Heart left ventricle (tissue), 16 donors: ENCODE measurements at places on chromosomes 2 and 18. TPM values are rescaled to one million over a fixed set of nuclear protein-coding genes. Genes with fewer than 3 reads are reported as not detected.

The C2orf80 gene
- not detected for polyA plus RNA-seq

The REEP1 gene
- polyA plus RNA-seq = 36.1 TPM

The FER1L5 gene
- 0.11 TPM for polyA plus RNA-seq

The SLC8A1 gene
- 65.3 TPM for polyA plus RNA-seq

The CYP27A1 gene
- polyA plus RNA-seq = 5.4 TPM

The NAT8 gene
- not detected for polyA plus RNA-seq

The MOGAT1 gene
- polyA plus RNA-seq = not detected

The FEV gene
- polyA plus RNA-seq = not detected

The GALNT5 gene
- 0.04 TPM for polyA plus RNA-seq

The RGPD3 gene
- polyA plus RNA-seq = 0.14 TPM

The GKN2 gene
- not detected for polyA plus RNA-seq

- no peak for DNase-seq
Measured at GRCh38 chr2:85326406-85327159, 1.2 kb downstream of the TGOLN2 start.

DNA sequence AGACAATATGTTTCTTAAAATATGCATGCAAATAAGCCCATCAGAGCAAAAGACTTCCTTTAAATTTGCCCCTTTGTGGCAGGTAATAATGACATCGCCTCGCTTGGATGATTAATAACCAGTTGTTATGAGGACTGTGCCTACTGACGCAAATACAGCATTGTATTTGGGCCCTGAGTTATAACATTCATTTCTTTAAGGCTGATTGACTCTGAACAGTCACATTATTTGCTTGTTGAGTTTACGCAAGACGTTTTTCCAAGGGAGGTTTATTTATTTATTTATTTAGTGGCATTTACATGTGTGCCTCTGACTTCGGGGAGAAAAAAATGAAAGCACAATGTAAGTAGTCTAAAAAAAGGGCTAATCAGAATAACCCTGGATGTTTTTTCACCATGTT, 88.3 kb downstream of the SLC8A1 start:
- DNase-seq = no peak

DNA sequence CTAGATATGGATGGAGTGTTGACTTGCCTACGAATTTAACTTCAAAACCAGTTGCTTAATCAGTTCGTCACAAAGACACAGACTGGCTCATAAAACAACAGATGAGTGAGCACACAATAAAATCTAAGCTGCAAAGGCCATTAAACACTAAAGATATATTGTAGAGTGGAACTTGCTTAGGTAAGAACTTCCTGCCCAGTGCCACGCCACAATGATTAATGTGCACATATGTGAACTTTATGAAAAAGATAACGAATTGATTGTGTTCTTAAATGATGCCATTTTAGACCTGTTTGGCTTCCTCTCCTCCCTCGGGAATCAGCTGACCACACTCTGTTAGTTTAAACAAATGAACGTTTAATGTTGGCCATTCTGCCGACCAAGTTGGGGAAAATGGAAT, 2031.3 kb upstream of the CELF4 start:
- no peak for DNase-seq

- DNase-seq = no peak
Measured at GRCh38 chr2:39839261-39839848, 60.3 kb upstream of the THUMPD2 start.

DNA sequence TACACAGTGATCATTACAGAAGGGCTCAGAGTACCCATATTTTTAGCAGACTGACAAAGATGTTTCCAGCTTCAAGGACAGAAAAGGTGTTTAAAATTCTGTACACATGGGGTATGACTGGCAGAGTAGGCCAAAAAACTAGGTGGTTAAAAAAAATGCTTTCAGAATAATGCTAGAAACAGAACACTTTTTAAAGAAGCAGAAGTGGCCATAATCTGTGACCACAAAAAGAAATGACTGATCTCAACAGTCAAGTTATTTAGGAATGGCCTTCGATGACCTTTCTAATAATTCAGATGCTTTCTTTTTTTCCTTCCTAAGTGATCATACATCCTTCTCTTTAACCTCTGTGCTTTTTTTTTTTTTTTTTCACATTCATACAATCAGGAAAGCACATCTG, 4.1 kb upstream of the AQP4 start:
- no peak for DNase-seq

- no peak for DNase-seq
Measured at GRCh38 chr2:60347781-60348180, 205.7 kb downstream of the BCL11A start.

- no peak for DNase-seq
Measured at GRCh38 chr2:110748489-110748867, 16.1 kb downstream of the ACOXL start.

DNA sequence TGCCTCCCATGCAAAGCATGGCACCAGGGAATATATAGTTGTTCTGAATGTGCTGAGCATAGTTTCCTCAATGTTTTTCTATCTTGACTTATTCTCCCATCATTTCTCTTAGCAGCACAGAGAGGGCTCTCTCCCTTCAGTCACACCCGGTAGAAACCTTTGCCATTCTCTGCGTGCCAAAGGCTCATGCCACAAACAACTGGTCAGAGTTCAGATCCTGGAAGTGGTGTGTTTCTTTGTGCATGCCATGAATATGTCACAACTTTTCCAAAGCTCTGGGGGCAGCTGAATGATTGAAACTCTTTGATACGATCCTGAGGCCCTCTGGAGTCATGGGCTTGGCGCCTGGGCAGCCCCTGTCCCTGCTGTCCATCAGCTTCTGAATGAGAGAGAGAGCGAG, 28.0 kb upstream of the EDAR start:
- no peak for DNase-seq

DNA sequence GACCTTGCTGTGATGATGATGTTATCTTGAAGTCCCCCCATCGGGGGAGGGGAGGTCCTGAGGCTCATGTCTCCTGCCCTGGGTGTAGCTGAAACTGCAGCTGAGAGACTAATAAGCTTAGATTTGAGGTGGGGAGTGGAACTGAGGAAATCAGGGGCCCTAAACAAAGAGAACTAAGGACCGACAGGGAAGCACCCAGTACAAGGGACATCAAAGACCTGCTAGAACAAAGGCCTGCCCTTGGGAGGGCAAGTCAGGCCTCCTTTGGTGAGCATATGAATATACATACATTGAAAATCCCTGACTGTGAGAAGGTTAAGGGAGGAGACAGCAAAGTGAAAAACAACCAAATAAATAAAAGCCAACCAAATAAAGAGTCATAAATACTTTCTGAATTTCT, 1132.5 kb upstream of the CELF4 start:
- no peak for DNase-seq

GRCh38 chr2:179247318-179248023, 17.2 kb downstream of the SESTD1 start:
- no peak for DNase-seq

DNA sequence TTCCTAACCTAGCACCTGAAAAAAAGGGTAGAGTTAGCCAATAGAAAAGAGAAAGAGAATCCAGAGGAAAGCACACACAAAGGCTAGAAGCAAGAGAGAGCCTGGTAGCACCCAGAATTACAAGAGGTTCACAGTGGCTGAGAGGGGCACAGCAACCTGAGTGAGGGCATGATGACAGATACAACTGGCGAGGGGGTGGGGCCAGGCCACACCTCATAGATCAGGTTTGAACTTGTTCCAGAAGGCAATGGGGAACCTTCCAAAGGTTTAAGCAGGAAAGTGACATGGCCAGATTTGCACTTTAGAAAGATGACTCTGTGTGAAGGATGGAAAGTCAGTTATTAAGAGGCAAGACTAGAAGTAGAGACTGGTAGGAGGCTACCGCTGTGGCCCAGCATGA, 148.0 kb downstream of the TTC32 start:
- DNase-seq = no peak

GRCh38 chr2:111950236-111950635, 51.8 kb downstream of the MERTK start:
- DNase-seq = no peak

DNA sequence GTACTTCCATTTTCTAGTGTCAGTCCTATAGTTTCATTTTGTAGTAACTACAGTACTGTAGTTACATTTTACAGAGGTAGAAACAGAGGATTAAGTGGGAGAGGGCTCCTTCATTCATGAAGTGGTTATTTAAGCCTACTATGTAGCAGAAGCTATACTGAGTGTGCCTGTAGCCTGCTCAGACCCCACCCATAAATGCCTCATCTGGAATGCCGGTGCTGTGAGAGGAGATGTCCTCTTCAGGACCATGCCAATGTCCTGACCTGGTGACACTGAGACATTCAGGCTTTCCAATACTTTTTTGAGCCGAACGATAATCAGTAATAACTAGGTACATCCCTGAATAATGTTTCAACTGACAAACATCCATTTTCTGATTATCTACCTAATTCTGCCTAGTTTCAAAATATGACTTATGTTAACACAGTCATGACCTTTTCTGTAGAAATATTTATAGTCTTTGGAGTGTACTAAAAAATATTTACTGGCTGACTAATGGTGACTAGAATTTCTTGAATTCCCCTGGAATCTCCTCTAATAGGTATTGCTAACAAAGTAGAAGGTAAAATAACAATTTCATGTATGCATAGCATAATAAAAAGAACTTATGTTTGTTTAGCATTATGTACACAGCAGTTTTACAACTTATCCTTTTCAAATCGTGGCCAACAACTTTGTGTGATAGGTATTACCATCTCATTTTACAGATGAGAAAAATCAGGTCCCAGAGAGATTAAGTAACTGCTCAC, 10.2 kb upstream of the ARHGAP28 start:
- no peak for DNase-seq

GRCh38 chr2:143692967-143693366, 563.7 kb downstream of the ARHGAP15 start:
- no peak for DNase-seq
